ENCODE measurements at places on chromosomes 13 and 19.

DNA sequence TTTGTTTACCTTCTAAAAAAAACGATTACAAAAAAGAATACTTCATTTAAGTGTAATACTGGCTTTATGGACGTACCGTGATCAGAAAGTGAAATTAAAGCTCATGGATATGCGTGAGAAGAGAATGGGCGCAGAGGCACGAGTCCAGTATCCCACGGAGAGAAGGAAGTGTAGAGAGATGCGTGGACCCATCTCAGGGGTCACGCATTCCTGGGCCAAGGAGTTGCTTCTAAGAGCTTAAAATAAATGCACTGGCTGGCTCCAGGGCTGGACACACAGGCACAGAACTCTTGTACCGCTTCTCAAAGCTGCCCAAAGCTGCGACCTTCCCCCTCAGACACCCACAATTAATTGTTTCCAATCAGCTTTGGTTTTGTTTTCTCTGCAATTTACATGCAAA lies 8.7 kb upstream of the SPC24 start:
- DNase-seq: no peak

GRCh38 chr19:6590827-6591319 lies at the start of gene CD70:
TSS of gene CD70 (minus strand) at chr19:6591150. CDS start at chr19:6591002, 148 bp downstream.
- no peak for DNase-seq

GRCh38 chr13:28510542-28510941 lies 15.6 kb upstream of the FLT1 start:
- DNase-seq: no peak

- no peak for DNase-seq
These were observed 442 bp upstream of the FGF14 start for GRCh38 chr13:102402290-102402689.

GRCh38 chr19:10420444-10421239 lies at the start of gene PDE4A:
TSS of gene PDE4A (plus strand) at chr19:10420538. CDS start at chr19:10420765, 227 bp downstream.
- DNase-seq: no peak

GRCh38 chr19:47125669-47125938 lies 5.0 kb upstream of the SAE1 start:
- no peak for DNase-seq

DNA sequence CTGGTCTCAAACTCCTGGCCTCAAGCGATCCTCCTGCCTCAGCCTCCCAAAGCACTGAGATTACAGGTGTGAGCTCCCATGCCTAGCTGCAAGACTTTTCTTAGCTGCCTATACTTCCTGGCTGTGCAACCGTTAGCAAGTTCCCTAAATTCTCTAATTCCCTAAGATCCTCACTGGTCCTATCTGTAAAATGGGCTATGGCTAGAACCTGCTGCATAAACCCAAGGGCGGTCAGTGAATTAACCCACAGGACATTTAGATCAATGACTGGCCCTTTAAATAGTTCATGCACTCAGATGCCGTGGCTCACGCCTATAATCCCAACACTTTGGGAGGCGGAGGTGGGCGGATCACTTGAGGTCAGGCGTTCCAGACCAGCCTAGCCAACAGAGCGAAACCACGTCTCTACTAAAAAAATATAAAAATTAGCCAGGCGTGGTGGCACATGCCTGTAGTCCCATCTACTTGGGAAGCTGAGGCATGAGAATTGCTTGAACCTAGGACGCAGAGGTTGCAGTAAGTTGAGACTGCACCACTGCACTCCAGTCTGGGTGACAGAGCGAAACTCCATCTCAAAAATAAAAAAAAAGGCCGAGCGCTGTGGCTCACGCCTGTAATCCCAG lies 4.1 kb upstream of the C19orf53 start:
- no peak for DNase-seq

DNA sequence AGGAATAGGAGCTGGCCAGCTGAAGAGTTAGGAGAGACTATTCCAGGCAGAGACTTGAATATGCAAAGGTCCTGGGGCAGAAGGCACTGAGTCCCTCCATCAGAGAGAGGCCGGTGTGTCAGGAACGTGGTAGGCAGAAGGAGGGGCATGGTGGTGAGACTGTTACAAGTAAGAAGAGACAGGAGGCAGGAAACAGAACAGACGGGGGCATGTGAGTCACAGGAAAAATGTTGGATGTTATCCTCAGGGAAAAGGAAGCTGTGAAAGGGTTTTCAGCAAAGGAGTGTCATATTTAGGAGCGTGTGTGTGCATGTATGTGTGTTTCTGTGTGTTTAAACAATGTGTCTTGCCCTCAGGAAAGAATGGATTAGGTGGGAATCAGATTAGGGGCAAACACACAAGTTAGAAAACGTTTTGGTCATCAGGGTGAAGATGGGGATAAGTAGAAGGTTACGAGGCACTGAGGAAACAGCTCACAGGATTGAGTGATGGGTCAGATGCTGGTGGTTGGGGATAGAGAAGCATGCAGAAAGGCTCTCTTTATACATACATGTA lies 1.1 kb downstream of the EDDM13 start:
- DNase-seq: no peak
